ENCODE measurements at places on chromosomes 5 and 9. TPM values are rescaled to one million over a fixed set of nuclear protein-coding genes. Genes with fewer than 3 reads are reported as not detected.

DNA sequence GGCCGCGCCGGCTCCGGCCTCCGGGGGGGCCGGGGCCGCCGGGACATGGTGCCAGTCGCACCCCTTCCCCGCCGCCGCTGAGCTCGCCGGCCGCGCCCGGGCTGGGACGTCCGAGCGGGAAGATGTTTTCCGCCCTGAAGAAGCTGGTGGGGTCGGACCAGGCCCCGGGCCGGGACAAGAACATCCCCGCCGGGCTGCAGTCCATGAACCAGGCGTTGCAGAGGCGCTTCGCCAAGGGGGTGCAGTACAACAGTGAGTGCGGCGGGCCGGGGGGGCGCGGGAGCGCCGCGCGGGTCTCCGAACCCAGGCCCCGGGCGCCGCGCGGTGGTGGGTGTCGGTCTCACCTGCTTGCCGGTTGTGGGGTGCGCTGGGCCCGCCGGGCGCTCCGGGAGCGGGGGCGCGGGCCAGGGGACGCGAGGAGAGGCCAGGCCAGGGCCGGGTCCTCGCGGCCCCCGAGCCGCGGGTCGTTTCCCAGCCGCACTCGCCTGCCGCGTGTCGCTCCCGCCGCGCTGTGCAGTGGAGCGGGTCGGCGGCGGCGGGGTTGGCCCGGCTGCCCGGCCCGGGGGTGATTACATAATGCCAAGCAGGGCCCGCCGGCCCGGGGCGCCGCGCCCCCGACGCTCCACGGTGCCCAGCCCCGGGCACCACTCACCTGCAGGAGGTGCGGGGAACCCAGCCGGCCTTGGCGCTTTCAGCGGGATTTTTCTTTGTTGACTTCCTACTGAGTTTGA is 492 bp downstream of the RABL6 start:
- DNase-seq, result no peak

DNA sequence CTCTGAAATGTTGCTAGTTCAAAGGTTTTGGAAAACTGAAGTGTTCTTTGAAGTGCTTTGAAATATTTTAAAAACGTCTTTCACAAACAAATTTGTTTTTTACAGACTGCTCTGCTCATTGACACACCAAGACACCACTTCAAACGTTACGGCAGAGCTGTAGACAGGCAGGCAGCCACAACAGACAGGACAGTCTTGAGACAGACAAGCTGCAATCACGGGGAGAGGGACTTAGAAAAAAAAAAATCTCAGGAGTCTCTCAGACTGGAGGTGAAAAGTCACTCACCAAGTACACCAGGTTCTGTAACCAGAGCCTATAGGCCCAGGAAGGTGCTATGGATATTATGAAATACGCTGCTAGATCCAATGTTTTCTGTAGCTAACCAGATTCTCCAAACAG is 135.4 kb downstream of the ISL1 start:
- no peak for DNase-seq

DNA sequence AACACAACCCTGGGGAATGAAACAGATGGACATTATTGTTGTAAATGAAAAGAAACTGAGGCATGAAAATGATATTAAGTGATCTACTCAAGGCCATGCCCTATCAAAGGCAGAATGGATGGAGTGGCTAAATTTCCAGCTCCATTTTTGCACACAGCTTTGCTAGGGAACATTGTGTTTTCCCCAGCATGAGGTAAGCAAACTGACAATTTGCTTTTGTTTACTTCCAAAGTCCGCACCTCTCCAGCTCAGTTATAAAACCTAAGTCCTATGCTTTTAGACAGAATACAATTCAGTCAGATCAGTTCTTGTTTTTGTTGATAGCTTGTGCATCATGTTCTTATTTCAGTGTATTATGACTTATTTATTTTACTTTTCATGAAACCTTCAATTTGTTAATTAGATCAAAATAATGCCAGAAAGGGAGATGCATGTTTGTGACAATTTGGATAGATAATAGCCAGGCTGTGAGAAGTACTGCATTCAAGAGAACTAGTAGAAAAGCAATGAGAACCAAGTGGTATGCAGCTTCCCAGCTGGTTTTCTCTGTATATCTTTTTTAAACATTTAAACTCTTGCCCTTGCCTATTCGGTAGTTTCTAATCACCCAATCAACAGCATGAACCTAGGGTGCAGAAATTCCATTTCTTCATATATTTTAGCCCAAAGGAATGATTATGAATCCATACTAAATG is 380.8 kb downstream of the SPATA31D1 start:
- DNase-seq, result no peak

The NKD2 gene
- total RNA-seq, result 1.3 TPM

The PCDHGA2 gene
- 5.7 TPM for total RNA-seq

Data from urinary bladder (tissue), 4 donors.